ENCODE measurements at places on chromosomes 13 and 19. TPM values are rescaled to one million over a fixed set of nuclear protein-coding genes. Genes with fewer than 3 reads are reported as not detected.

Gene C19orf85
- total RNA-seq, result not detected

Gene TNFSF13B
- total RNA-seq, result 0.50 TPM

Gene C19orf73
- 1.5 TPM for total RNA-seq

DNA sequence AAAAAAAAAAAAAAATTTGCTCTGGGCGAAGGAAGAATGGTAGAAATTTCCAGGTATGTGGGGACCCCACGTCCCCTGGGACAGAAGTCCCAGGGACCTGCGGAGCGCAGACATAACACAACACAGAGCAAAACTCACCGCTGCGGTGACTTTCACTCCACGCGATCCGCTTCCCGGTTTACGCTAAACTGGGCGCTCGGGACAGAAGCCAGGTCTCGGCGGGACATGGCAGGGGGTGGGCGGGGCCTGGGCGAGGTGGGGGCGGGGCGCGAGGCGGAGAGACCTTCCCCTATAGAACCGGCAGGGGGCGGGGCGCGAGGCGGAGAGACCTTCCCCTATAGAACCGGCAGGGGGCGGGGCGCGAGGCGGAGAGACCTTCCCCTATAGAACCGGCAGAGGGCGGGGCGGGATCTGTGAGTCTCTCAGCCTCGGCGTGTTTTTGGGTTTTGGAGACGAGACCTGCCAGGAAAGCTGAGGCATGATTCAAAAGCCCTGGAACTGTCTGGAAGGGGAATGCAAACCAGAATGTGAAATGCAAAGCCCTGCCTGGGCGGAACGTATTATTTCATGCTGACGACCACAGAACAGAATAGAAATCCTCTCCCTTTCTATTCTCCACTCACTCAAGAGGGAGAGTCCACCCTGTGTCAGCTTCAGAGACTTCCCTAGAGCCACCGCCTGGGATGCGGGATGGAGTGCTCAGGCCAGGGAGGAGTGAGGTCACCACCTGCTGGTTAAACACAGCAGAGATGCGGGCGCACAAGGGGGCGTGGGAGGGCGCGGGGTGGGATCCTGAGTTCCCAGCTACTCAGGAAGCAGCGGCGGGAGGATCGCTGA lies 20.2 kb upstream of the ERVV-1 start:
- DNase-seq, result peak; percentile 76

- DNase-seq, result no peak
Measured at GRCh38 chr13:82248762-82249161, 1633.5 kb downstream of the SLITRK1 start.

Gene PDCD5
- total RNA-seq, result 259 TPM

- no peak for DNase-seq
Measured at GRCh38 chr19:42246143-42246921, 3.9 kb upstream of the GSK3A start.

Gene KCTD4
- total RNA-seq, result not detected

DNA sequence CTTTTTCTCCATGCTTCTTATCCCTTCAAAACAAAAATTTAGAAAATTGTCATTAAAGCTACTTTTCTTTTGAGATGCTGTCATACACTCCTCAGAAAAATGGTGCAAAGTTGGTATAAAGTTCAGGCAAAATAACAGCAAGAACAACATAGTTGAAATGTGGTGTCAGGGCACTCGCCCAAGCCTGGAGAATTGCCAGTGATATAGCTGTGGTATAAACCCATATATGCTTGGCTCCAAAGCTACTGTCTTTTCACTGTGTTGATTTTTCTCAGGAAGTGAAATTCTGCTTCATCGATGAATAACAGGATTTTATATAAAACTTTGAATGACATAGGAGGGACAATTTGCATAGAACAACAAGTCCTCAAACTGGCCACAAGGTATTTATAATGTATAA lies 2532.9 kb downstream of the PCDH9 start:
- DNase-seq, result no peak

DNA sequence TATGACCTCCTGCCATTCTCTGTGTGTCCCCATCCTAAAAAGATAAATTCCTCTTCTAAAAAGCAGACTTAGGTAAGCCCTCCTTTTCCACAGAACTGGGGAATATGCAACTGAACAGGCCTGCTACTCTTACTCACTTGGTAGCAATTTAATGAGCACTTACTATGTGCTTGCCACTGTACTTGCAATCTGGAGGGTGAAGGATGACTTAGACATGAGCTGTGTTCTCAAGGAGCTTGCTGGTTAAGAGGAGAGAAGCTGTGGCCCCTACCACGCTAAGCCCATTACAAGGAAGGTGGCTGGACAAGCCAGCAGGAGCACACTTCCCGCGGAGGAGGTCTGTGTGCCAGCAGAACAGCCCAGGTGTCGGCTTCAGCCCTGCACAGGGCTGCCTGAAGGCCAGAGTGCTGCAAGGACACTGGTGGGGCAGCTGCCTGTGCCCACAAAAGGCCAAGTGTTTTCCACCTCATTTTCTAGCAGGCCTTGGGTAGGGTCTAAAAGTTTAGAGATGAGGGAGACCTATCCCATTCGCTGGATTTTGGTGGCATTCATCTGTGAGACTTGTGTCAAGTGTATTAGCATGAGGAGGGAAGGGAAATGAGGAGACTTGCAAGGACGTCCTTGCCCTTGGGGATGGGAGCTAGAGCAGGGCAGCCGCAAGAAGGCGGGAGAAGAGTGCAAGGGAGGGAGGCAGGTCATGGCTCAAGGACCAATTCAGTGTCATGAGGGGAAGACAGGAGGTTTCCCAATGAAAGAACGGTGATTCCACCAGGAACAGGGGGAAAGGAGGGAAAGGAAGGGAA lies 52.0 kb downstream of the COL4A1 start:
- no peak for DNase-seq

- DNase-seq, result no peak
Measured at GRCh38 chr13:25501231-25501630, 129.5 kb downstream of the ATP8A2 start.

GRCh38 chr13:98843482-98843877 lies 91.0 kb upstream of the SLC15A1 start:
- DNase-seq, result no peak

Gene PALM3
- not detected for total RNA-seq

Gene TMEM221
- not detected for total RNA-seq

Measured in activated T-cell treated with anti-CD3 and anti-CD28 coated beads, Interleukin-2, amount 50 U/mL, for 4 hours (primary cell).